Right kidney (tissue), 9 donors: ENCODE measurements at places on chromosomes 7 and 10.

GRCh38 chr7:5549096-5549763 is 125.6 kb upstream of the TNRC18 start:
- DNase-seq: no peak

GRCh38 chr10:48608976-48609375 is 4.1 kb upstream of the ARHGAP22 start:
- no peak for DNase-seq

DNA sequence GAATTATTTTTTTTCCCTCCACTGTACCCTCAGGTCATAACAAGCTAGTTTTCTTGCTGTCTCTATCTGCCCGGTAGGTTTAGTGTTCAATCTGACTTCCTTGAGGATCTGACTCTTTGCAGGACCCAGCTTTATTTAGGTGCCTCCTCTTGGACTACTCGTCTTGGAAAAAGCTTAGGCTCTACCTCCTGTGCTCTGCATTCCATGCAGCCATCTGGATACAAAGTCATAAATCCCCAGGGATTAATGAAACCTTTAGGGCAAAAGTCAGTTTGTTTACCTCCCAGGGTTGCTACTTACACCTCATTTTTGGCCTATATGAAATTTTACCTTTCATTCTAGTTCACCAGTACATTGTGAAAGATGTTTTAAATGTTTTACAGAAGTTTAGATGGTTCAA is 8.0 kb downstream of the STAG3 start:
- DNase-seq: no peak

GRCh38 chr7:85522070-85522469 is 335.2 kb upstream of the SEMA3D start:
- no peak for DNase-seq

- no peak for DNase-seq
These were observed 202.8 kb upstream of the NOBOX start for GRCh38 chr7:144606261-144606660.

- no peak for DNase-seq
These were observed 204.9 kb upstream of the FRMD4A start for GRCh38 chr10:14535457-14536130.

DNA sequence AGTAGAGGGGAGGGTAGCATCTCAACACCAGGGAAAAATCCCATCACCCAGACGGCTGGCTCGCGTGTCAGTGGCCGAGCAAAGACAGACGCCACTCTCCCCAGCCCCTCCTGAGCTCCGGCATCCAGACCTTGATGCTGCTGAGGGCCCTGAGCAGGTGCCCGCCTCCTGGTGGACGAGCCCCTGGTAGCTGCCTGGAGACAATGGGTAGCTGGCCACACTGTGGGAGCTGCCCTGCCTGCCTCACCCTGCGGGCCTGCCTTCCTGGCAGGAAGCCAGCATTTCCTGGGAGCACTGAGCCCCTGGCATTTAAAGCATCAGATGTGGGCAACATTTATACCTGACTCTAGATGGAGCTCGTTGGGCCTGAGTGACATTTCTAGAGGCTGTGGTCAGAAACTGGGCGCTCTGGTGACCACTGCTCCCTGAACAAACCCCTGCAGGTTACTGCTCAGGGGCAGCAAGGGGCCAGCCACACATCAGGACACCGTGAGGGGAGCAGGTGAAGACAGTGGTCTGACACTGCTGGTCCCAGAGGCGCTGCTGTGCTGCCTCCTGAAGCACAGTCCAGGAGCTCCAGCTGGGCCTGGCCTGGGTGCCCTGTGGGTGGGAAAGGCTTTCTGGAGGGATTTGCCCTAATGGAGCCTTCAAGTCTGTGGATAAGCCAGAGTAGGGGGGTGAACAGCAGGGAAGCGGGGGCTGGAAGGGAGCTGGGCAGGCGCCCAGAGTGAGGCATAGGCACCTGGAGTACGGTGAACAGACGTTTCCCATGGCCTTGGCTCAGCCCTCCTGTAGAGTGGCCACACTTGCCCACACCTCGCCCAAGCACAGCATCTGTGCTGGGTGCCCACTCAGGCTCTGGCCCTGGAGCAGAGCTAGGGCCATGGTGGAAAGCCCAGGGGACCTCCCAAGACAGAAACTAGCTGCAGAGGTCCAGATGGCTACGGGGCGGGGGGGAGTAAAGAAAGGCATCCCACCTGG is 138.7 kb downstream of the MAPK8 start:
- no peak for DNase-seq

GRCh38 chr7:2645274-2645868 is 13.6 kb downstream of the TTYH3 start:
- DNase-seq: no peak
